Left colon (tissue), 2 donors: ENCODE measurements at places on chromosomes 5 and 9. TPM values are rescaled to one million over a fixed set of nuclear protein-coding genes. Genes with fewer than 3 reads are reported as not detected.

- DNase-seq, result no peak
Measured at GRCh38 chr5:125120012-125120411, 373.6 kb upstream of the ZNF608 start.

GRCh38 chr5:107952450-107952849 is 281.7 kb upstream of the EFNA5 start:
- DNase-seq, result no peak

PCDHGB6 gene
- total RNA-seq, result 2.2 TPM

DNA sequence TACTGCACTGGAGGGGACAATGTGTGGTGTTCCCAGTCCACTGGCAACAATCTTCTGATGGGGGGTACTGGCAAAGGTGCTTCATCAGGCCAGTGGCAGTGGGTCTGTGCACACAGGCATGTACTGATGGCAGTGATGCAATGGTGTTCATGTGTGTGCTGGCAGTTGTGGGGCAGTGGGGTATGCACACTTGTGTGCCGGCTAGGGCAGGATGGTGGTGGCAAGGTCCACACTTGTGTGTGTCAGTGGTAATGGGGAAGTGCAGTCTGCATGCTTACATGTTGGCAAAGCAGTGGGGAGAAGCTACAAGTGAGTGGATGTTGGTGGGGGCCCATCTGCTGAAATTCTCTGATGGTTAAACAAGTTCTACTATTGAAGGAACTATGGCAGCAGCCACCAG is 504.6 kb upstream of the ZNF462 start:
- DNase-seq, result no peak

CBY3 gene
- not detected for total RNA-seq

- DNase-seq, result no peak
Measured at GRCh38 chr5:169442913-169443784, 140.4 kb upstream of the SPDL1 start.

DNA sequence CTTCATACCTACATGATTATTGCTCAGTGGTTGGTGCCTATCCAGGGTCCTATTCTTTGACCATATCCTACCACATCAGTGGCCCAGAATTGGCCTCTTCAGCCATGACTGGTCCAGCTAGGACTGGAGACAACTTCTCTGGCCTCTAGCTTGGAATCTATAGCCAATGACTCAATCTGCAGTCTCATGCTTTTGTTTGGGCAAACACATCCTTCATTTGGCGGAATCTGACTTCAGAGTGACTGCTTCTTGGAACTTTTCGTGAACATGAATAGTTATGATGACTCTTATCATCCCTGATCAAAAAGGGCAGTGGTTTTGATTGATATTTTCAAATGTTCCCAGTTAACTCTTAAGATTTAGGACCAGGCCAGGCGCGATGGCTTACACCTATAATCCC is 134.1 kb downstream of the PAPPA start:
- DNase-seq, result no peak

LHFPL2 gene
- 46.5 TPM for total RNA-seq

- DNase-seq, result no peak
Measured at GRCh38 chr5:146789712-146790653, 88.6 kb downstream of the PPP2R2B start.

DNA sequence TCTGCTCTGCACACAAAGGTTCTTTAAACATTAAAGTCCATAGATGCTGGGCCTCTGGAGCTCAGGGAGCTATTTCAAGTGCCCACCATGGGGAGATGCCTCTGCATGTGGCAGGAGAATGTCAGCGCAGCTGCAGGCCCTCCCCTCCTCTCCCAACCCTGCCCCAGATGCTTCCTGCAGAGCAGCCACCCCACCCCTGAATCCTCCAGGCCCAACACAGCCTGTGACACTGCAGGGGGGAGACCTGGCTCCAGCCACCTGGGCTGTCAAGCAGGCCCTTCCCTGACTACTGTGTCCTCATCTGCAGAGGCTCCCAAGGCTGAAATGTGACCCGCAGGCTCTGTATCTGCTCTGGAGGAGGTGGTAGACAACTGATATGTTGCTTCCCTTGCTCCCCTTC is 213.9 kb downstream of the GABBR2 start:
- no peak for DNase-seq

DNA sequence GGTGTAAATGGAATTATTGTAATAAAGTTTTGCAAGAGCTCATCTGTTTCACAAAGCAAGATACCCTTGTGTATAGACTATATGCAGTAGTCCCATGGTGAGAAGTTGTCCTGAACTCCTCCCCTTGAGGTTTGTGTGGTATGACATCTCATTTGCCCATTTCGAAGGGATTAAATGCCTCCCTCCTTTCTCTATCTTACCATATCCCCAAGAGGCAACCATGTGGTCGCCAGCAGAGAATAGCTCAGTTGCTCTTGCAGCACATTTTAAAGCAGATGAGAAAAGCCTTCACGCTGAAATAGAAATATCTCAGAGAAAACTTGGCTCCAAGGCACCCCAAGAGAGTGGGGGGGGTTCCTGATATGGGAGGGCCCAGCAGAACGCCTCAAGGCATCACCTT is 4.6 kb downstream of the SEMA6A start:
- no peak for DNase-seq

IFNK gene
- not detected for total RNA-seq

- no peak for DNase-seq
Measured at GRCh38 chr5:4614088-4614487, 526.0 kb upstream of the ADAMTS16 start.

GRCh38 chr5:93572101-93572607 is 8.9 kb downstream of the NR2F1-AS1 start:
- no peak for DNase-seq

DNA sequence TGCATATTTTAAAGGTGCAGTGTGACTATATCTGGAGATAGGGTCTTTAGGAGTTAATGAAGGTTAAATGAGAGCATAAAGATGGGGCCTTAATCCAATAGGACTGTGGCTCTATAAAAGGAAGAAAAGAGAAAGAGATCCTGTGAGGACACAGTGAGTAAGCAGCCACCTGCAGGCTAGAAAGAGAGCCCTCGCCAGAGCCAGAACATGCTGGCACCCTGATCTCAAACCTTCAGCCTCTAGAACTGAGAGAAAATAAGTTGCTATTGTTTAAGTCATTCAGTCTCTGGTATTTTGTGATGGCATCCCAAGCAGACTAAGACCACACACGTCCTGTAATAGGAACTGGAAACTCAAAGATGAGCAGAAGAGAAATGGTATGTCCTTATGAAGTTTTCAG is 41.0 kb downstream of the RNF180 start:
- DNase-seq, result no peak

GRCh38 chr9:76374783-76375559 is 19.3 kb downstream of the RFK start:
- peak; percentile 95 for DNase-seq

DNA sequence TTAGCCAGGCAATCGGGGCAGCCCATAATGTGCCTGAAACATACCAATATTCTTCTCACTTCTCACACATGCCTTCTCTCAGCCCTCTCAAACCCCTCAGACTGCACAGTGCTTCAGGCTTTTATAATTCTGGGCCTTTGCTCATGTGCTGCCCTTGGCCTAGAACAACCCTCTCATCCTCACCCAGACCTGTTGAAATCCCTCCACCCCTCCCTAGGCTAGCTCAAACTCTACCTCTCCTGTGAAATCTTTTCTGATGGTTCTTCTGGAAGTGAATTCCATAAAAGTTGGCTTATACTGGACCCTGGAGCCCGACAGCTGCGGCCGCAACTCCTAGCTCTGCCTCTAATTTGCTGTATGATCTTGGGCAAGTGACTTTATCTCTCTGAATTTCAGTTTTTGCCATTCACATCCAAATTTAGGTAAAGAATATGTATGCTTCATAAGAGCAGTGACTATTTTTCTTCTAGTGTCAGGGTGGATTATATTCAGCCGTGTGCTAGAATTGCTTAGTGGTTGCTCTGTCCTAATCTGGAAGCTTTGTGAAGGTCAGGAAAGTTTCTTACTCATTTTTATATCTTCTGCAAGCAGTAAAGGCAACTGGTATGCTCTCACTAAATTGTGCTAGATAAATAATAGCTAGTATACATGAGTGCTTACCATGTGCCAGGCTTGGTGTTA is 221.4 kb downstream of the MAPKAP1 start:
- no peak for DNase-seq

ECM2 gene
- total RNA-seq, result 2.9 TPM

DNA sequence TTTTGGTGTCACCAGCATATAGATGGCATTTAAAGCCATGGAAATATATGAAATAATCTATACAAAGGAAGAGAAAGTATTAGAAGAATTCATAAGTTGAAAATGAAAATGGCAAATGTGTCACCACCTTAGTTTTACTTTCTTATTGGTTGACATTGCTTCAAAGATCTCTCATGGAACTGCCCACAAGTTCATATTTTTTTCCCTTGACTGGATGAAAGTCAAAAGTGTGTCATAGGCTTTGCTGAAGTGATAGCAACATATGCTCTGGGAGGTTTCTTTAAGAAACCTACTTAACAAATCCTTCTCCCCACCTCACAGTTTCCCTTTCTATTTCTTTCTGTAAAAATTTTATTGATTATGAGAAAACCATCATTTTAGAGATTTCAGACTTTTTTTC is 127.2 kb downstream of the VPS13A start:
- no peak for DNase-seq

GRCh38 chr9:123169926-123170325 is 98.5 kb downstream of the STRBP start:
- DNase-seq, result no peak

PLPP6 gene
- 15.9 TPM for total RNA-seq

- no peak for DNase-seq
Measured at GRCh38 chr5:63854076-63854475, 108.2 kb downstream of the HTR1A start.

- DNase-seq, result no peak
Measured at GRCh38 chr5:91978221-91978882, 595.2 kb upstream of the ARRDC3 start.

- no peak for DNase-seq
Measured at GRCh38 chr9:108609227-108609896, 246.4 kb downstream of the ACTL7B start.

GRCh38 chr9:81585191-81585763 is 104.1 kb downstream of the TLE1 start:
- DNase-seq, result no peak

PCDHB3 gene
- total RNA-seq, result 0.73 TPM

DNA sequence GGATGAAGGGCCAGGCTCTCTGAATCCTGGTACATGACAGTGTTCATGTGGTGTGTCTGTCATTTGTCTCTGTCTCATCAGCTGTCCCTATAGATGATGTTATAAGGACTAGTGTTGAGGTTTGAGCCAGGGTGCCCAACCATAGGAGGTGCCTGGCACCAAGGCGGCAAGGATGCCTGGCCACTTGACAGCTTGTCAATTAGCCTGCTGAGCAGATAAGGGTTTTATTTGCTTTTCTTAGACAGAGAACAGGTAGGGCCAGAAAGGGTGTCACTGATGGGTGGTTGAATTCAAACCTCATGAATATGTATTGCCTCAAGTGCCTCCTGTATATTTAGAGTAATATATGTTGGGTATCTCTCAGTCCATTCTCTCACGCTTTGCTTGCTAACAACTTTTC is 30.1 kb upstream of the AUH start:
- no peak for DNase-seq

CARTPT gene
- 0.39 TPM for total RNA-seq

GRCh38 chr5:108681079-108681921 is 66.4 kb upstream of the FER start:
- DNase-seq, result peak; percentile 8

IFNA2 gene
- total RNA-seq, result not detected

ELOVL7 gene
- 30.5 TPM for total RNA-seq

PCA3 gene
- total RNA-seq, result not detected

DNA sequence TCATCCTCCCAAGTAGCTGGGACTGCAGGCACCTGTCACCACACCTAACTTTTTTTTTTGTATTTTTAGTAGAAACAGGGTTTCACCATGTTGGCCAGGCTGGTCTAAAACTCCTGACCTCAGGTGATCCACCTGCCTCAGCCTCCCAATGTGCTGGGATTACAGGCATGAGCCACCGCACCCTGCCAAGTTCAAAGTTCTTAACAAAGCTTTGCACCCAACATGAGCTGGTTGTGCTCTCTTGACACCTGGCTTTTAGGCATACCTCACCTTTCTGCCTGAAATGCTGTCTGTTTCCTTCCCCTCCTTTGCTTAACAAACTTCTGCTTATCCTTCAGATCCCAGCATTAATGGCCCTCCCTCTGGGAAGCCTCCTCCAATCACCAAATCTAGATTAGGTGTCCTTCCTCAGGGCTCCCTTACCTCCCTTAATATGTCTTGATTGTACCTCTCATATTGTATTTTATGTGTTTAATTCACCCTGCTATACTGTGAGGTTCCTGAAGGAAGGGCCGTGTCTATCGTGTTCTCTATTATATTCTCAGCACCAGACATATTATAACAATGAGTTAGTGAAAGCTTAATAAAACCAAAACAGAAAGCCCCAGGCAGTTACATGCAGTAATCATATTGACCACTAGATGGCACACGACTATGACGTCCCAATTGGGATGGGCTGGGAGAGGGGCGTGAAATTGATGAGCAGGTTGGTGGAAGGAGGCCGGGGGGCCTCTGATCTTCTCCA is 62.9 kb upstream of the PPARGC1B start:
- peak; percentile 52 for DNase-seq

DNA sequence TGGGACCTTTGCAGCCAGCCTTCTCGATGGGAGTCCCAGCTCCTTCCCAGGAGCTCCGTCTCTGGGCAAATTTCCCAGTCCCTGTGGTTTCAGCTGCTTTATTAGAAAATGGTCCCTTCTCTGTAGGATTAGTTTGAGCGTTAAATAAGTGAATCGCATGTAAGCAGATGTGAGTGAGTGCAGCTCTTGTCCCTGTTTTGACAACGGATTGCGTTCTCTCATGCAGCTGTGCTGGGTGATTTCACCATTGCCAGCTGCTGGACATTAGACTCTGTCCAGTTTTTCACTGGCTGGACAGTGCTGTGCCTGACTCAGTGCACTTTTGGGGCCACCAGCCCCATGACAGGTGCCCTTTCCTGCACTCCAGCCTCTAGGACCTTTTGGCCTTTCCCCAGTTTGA is 11.6 kb upstream of the CEL start:
- no peak for DNase-seq

DNA sequence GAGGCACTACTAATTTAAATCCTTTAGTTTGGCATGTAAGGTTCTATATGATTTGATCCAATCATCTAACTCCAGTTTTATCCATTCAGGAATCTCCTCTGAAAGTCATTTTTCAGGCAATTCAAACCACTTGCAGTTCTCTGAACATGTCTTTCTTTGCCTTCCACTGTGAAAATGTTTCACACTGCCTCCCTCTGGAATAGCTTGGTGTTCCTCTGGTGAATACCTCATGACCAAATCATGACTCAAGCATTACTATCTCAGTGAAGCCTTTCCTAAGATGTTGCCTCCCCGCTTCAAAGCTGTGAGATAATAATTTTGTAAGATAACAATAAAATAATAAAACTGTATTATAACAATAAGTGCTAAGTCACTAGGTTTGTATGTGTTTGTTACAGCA is 981.1 kb downstream of the DTWD2 start:
- DNase-seq, result no peak

AGTPBP1 gene
- 11.4 TPM for total RNA-seq
